ENCODE measurements at places on chromosomes 4 and X. TPM values are rescaled to one million over a fixed set of nuclear protein-coding genes. Genes with fewer than 3 reads are reported as not detected.

GRCh38 chr4:159048166-159048886 lies 54.6 kb upstream of the RAPGEF2 start:
- DNase-seq: peak; percentile 83

DNA sequence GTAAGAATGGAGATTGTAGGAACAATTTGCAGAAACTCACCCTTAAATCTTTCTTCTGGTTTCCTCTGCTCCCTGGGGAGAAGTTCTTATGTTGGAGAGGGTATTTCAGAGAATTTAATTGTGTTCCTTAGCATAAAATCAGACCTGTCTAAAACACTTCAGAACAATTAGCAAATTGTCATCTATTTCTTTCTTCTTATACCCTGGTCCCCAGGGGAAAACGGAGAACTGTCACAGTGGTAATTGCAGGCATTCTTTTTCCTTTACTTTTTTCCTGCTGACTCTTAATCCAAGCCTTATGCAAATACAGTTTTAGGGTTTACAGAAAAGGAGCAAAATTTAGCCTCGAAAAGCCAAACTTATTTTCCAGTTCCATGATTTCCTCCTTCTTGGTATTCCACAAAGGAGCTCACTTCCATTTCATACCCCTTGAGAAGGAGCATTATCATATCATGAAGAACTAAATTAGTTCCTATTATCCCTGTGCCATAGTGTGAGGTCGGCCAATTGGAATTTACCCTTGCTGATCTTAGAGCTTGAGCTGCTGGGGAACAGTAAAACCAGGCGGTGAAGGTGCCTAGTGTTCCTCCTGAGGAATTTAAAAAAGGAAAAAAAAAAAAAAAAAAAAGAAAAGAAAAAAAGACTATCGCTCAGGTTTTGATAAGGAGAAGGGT lies 173.8 kb downstream of the IL15 start:
- DNase-seq: no peak

GRCh38 chrX:103356858-103357257 lies 552 bp downstream of the TCEAL9 start:
- no peak for DNase-seq

- no peak for DNase-seq
Measured at GRCh38 chr4:38164346-38164745, 204.1 kb downstream of the PTTG2 start.

The BRS3 gene
- total RNA-seq: not detected

The ARHGEF38 gene
- not detected for total RNA-seq

The MGST2 gene
- 106 TPM for total RNA-seq

Measured in Right ventricle myocardium superior (tissue), 1 donor.